ENCODE measurements at places on chromosomes 6 and 20.

- DNase-seq = no peak
These were observed 856 bp downstream of the TP53TG5 start for GRCh38 chr20:45377269-45377668.

- no peak for DNase-seq
These were observed 23.0 kb downstream of the SLC23A2 start for GRCh38 chr20:4978050-4978918.

DNA sequence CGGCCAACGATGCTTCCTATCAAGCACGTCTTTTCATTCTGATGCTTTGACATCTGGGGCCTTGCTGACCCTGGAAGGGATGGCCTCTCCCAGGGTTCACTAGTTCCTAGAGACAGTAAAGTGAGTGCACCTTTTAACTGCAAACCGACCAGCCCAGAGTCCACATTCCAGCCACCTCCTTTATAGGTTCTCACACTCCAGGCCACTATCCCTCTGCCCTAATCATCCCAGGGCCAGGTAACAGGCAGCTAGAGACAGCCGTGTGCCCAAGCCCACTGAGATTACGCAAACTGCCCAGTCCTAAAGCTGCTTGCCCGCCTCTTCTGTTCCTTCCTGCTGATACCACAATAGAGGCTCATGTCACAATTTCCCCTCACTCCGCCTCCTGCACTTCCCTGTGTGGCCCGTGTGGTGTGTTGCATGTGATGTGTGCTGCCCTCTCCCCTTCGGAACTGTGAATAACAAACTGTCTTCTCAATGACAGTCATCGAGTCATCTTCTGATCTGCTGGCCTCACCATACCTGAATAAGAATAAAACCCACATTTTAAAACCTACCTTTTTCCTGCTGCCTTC, 123.7 kb upstream of the EXOC2 start:
- no peak for DNase-seq

GRCh38 chr6:108622641-108623298, 62.1 kb downstream of the FOXO3 start:
- DNase-seq = no peak

GRCh38 chr6:79373880-79374279, 139.4 kb upstream of the HMGN3 start:
- DNase-seq = no peak

GRCh38 chr20:19211252-19211651, 1.2 kb upstream of the SLC24A3 start:
- DNase-seq = no peak

DNA sequence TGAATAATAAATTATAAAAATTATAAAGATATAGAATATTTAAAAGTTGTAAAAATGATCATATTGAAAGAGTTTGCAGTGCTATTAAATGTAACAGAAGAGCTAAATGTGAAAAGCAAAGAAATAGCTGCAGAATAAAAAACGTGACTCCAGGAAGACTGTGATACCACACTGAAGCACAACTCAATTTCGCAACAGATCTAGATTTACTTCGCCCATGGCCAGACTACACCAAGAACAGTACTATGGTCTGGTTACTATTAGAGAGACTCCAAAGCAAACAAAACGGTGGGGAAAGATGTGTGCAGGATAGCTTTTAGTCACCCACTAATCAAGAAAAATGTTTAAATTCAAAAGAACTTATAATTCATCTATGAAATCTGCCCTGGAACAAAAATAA, 1.9 kb downstream of the CHD6 start:
- no peak for DNase-seq

- DNase-seq = no peak
These were observed 2.4 kb downstream of the CTCFL start for GRCh38 chr20:57522380-57523140.

- no peak for DNase-seq
These were observed 1019.5 kb upstream of the MAP3K7 start for GRCh38 chr6:91606148-91606901.

- DNase-seq = no peak
These were observed 588 bp upstream of the ACSS2 start for GRCh38 chr20:34875642-34876405.

- no peak for DNase-seq
These were observed 101.8 kb downstream of the MBOAT1 start for GRCh38 chr6:20110478-20110877.

DNA sequence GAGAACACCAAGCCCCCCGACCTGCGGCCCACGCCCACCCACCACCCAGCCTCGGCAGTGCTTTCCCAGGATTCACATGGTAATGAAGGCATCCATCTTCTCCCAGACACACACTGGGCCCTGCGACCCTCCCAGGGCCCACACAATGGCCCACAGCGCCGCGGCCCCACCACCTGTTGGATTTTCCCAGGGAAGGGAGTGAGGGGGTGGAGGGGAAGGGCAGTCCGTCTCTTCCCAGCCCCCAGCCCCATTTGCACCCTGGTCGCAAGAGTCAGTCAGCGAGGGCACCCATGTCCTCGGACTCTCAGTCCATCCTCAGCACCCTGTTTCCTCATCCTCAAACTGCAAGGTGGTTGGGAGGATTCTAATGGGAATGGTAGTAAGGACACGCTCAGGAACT, 23.7 kb upstream of the ID1 start:
- no peak for DNase-seq

DNA sequence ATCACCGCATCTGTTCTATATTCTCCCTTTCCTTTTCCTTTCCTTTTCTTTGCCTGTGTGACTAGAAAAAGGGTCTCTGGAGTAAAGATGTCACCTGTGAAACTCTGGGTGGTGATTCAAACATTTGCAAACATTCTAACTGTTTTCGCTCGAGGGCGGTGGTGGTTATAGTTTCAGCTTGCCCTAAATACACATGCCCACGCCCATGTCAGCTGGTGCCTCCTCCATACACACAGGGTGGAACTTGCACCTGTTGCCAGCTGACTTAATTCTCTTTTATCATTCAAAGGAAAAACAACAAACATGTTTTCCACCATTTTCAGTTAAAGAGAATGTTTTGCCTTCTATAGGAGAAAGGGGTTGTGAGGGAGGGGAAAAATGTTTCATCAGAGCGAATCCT, 381.9 kb upstream of the ARID1B start:
- DNase-seq = peak; percentile 19

GRCh38 chr6:70309243-70309642, 6.4 kb upstream of the COL9A1 start:
- no peak for DNase-seq

GRCh38 chr6:124962639-124963415, 590 bp downstream of the RNF217 start:
- no peak for DNase-seq

GRCh38 chr6:112298021-112298745, 43.8 kb upstream of the LAMA4 start:
- DNase-seq = no peak

GRCh38 chr6:117555262-117555849, 47.0 kb downstream of the GOPC start:
- DNase-seq = no peak

- no peak for DNase-seq
These were observed 195.7 kb upstream of the KCNG1 start for GRCh38 chr20:51218603-51219002.
